SK-MEL-5 (cell line): ENCODE measurements at places on chromosomes 7 and 10.

DNA sequence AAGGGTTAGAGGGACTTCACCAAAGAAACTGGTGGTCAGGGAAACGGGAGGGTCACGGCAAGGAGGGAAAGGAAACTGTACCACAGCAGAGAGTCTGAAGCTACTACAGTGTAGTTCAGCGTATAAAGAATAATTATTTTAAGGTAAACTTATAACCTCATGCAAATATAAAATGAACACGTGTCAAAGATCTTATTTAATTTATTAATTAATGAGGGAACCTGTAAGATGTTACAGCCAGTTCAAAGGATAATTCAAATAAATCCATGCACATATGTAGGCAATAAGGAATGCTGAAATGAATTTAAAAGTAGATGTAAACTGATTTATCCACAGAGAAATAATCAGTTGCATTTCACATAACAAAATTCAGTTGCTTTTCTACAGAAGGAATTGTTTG, 49.4 kb upstream of the ATRNL1 start:
- no peak for DNase-seq

DNA sequence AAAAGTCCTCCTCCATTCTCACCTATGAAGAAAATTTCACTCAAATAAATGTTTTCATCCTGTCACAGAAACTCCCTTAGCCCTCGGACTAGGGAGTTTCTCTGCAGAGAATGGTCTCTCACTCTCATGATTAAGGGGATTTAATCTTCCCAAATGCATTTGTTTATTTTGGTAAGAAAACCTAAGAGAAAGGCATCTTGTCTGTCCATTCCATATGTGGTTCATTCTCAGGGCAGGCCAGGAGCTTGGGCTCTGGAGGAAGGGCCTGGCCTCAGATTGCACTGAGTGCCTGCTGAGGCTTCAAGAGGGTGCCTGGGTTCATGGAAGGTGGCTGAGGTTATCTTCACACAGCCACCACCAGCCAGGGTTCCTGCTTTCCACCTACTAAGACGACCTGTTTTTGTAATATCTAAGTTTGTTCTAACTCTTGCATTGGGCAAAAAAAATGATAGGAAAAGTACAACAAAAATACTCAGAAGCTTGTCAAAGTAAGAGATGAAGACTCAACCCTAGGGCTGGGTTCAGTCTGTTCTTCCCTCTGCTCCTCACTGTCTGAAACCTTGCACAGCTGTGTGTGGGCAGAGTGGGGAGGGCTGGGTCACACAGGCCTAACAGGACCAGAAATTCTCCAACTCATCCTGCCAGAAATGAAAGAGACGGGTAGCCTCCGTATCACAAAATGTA, 186.7 kb downstream of the CXCL12 start:
- no peak for DNase-seq

GRCh38 chr10:30028738-30029030, 30.7 kb downstream of the JCAD start:
- no peak for DNase-seq

DNA sequence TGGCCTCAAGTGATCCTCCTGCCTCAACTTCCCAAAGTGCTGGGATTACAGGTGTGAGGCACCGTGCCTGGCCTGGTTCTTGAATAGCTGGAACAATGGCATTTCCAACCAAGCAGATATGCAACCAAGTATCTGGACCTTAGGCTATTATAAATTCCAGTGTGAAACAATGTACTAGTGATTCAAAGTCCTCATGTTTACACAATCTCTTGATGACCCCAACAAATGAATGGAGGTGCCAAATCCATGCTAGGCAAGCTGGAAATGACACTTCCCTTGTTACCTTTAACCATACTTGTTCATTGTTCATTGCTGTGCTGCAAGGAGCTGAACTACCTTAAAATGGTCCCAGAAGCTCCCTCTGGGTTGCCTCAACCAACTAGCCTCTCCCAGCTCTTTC, 282.2 kb upstream of the KLF14 start:
- no peak for DNase-seq

- DNase-seq, result peak; percentile 90
These were observed 50.6 kb downstream of the ZNF438 start for GRCh38 chr10:30980951-30981616.

GRCh38 chr7:74214816-74215630, 5.2 kb downstream of the LAT2 start:
- DNase-seq, result no peak

DNA sequence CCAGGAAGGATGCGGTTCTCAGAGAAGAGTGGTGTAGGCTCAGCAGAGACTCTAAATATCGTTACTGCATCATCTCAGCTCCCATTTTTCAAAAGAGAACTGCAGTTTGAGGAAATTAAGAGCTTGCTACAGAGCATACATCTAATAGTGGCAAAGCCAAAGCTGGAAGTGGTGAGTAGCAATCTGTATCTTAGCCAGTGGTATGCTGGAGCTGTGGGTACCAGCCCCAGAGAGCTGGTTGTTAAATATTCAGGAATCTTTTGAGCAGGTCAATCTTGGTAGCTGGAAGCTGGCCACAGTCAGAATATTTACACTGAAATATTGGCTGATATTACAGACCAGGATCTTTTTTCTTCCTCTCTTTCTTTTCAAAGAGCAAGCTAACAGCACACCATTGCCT, 88.4 kb upstream of the STEAP1B start:
- DNase-seq, result no peak

- no peak for DNase-seq
These were observed 438.3 kb downstream of the NXPH1 start for GRCh38 chr7:8871716-8872115.

GRCh38 chr10:6231146-6231545, 28.4 kb downstream of the PFKFB3 start:
- DNase-seq, result no peak

DNA sequence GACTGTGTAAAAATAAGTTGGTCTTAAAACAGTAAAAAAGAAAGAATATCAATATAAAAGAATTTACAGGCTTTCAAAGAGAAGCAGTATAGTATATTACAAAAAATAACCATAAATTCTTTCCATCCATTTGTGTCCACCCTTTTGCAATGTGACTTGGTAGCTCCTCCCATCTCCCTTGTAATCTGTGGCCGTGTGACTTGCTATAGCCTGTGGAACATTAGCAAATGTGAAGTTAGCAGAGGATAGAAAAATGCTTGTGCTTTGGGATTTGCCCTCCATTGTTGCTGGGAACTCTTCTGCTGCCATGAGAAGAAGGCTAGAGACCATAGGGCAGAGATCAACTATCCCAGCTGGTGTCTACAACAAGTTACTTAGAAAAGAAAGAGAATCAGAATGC, 30.2 kb downstream of the KLHL7 start:
- DNase-seq, result peak; percentile 14

- no peak for DNase-seq
These were observed 50.2 kb upstream of the LANCL2 start for GRCh38 chr7:55314967-55315366.

DNA sequence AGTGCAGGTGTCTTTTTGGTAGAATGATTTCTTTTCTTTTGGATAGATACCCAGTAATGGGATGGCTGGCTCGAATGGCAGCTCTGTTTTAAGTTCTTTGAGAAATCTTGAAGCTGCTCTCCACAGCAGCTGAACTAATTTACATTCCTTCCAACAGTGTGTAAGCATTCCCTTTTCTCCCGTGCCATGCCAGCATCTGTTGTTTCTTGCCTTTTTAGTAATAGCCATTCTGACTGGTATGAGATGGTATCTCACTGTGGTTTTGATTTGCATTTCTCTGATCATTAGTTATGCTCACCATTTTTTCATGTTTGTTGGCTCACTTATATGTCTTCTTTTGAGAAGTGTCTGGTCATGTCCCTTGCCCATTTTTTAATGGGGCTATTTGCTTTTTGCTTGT, 486.3 kb downstream of the GALNT17 start:
- DNase-seq, result no peak

DNA sequence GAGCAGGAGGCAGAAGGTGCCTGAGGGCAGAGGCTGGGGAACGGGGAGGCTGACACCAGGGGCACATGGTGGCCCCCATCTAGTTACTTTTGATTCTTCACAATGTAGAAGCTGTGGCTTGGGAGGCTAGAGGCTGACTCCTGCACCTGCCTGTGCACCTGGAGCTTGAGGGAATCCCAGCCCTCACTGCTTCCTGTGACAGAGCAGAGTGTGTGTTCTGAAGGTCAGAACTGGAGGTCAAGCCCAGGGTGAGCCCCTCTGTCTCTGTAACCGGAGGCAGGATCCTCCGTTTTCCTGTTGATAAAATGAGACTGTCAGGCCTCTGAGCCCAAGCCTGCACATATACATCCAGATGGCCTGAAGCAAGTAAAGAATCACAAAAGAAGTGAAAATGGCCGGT, 124.8 kb downstream of the ACTR3B start:
- DNase-seq, result no peak

DNA sequence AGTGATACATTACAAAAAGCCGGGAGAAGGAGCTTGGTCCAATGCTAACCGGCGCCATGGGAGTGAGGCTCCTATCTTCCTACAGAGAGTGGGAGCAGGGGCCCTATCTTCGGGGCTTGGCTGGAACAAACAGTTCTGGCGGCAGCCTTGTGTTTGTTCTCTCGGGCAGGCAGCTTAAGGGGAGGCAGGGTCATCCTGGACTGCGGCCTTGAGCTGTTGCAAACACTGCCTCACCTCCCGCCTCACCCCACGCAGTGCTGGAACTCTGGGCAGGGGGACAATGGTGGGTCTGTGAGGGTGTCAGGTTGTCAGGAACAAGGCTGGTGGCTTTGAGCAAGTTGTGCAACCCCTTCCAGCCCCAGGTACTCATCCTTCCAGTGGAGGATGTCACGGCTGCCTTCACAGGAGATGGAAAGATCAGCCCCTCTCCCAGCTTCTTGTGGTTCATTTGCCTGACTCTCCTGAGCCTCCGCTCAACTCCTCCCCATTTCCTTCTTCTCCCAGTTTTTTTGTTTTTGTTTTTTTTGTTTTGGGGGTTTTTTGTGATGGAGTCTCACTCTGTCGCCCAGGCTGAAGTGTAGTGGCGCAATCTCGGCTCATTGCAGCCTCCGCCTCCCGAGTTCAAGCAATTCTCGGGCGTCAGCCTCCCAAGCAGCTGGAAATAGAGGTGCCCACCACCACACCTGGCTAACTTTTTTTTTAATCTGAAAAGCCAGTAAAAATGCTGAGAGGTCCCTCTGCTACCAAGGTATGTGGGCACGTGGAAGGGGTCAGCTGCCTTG, 57.4 kb downstream of the SPOCK2 start:
- DNase-seq, result no peak

DNA sequence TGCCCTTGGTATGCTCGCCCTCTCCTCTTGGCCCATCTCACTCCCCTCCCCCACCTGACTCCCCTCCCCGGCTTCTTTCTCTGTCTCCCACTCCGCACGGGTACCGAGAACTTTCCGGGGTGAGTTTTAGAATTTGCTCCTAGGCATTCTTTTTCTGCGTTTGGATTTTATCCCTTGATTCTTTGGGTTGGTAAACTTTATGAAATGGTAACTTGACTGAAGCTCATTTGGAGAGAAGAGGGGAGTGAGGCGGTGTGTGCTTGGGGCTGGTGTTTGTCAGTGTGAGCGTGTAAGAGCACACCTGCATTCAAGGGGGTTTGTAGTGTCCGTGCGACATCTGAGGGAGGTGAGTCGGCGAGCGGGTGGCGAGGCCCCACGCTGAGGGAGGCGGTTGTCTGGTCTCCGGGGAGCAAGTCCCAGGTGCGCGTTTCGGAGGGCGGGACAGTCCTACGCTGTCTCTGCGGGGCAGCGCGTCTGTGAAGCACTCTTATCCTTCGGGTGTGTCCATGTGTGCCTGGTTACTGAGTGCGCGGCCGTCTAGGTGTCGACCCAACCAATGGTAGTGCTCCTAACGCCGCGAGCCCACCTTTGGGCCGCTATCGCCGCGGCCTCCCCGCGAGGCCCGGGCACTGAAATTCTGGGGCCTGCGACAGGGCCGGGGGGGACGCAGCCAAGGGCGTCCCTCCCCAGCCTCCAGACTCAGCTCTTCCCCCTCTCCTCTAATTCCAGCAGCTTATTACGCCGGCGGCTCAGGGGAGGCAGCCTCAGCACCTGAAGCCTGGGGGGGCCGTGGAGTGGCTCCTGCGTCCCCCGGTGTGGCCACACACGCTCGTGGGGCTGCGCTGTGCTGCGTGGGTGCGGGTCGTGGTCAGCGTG, 2.6 kb upstream of the ZNF503 start:
- no peak for DNase-seq

DNA sequence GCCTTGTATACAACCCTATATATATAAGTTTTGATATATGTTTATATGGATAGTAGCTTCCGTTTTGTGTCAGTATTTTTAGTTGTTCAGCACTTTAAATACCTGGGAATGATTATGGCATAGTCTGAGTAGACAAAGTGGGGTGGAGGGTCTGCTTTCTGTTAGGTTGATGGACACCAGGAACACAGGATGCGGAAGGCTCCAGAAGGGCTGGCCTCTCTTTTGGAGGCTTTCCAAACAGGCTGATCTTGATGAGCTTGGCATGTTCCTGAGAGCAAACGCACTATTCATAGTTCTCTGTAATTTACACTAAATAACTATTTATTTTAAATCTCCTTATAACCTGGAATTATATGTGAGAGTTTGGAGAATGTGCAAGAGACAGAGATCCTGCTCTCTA, 12.7 kb downstream of the AKR1E2 start:
- no peak for DNase-seq

DNA sequence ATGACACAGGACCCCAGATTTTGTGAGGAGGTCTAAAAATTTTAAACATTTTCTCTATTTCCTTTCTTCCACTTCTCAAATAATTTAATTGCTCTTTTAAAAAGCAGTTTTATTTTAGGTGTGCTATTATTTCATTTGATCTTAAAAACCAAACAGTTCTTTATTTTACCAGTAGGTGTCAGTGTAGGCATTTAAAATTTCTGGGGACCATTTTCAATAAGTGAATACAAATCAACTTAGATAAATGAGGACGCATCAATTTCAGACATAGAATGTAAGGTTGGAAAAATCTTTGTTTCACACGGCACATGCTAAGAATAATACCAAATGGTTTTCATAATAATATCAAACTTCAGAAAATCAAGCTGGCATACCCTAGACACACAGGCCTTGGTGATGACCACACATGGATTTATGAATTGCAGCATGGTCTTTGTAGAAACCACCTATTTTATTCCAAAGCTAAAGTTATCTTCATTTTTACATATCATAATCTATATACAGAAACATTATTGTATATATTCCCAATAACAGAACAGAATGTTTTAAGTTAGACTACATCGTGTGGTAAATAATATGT, 127.6 kb upstream of the SLC26A5 start:
- DNase-seq, result peak; percentile 72

DNA sequence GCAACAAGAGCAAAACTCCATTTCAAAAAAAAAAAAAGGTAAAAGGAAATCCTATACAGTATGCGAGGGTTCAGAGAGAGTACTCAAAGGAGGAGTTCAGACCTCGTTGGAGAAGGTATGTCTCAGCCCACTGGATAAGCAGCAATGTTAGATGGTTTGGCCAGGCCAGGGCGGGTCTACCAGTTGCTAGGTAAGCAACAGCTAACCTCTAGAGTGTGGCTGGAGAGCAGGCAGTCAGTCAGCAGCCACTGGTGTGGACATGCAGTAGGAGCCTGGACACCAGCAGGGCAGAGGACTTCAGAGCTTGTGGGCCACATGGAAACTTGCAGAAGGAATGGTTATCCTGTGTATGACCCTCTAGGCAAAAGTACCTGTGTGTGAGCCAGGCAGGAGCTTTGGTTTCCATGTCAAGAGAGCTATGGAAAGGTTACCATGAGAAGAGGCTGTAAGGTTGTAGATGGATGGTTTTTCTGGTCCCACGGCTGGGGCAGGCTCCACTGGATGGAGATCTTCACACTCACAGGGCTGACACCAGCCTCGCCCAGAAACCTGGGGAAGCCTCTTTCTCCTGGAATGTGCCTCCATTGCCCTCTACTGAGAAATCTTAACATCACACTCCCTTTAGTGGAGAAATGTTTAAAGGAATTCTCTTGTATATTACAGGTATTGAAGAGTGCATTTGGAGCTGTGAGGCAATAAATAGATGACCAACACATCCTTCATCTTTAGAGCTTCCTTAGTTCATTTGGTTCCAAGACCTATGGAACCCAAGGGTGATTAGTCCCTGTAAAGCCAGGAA, 63.6 kb downstream of the CCDC186 start:
- peak; percentile 31 for DNase-seq
